Brain pericyte (primary cell): ENCODE measurements at places on chromosomes 7 and 10.

- DNase-seq, result no peak
Measured at GRCh38 chr10:131561897-131562296, 250.4 kb upstream of the TCERG1L start.

- DNase-seq, result no peak
Measured at GRCh38 chr10:50866317-50866716, 19.1 kb downstream of the A1CF start.

- DNase-seq, result no peak
Measured at GRCh38 chr10:126686268-126686667, 15.8 kb upstream of the C10orf90 start.

- DNase-seq, result no peak
Measured at GRCh38 chr7:55977831-55978230, 13.4 kb downstream of the NIPSNAP2 start.

GRCh38 chr10:110434489-110435096 is 63.1 kb upstream of the DUSP5 start:
- no peak for DNase-seq
